ENCODE measurements at places on chromosomes 4 and X.

DNA sequence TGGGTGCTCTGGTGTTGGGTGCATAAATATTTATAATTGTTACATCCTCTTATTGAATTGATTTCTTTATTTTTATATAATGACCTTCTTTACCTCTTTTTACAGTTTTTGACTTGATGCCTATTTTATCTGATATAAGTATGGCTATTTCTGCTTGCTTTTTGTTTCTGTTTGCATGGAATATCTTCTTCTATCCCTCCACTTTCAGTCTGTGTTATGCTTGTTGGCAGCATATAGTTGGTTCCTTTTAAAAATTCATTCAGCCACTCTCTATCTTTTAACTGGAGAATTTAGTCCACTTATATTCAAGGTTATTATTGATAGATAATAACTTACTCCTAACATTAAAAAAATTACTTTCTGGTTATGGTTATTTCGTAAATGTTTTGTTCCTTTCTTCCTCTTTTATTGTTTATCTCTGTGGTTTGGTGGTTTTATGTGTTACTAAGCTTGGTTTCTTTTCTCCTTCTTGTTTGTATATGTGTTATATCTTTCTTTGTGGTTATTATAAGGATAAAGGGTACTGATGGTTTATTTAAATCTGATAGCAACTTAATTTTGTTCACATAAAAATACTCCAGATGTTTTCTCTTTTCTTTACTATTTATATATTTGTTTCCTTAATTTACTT, 69.5 kb downstream of the IL15 start:
- DNase-seq, result no peak

GRCh38 chrX:45801554-45801953, 600.9 kb upstream of the DIPK2B start:
- DNase-seq, result peak; percentile 25

- no peak for DNase-seq
Observed at GRCh38 chr4:26238426-26238777, 82.4 kb upstream of the RBPJ start.

DNA sequence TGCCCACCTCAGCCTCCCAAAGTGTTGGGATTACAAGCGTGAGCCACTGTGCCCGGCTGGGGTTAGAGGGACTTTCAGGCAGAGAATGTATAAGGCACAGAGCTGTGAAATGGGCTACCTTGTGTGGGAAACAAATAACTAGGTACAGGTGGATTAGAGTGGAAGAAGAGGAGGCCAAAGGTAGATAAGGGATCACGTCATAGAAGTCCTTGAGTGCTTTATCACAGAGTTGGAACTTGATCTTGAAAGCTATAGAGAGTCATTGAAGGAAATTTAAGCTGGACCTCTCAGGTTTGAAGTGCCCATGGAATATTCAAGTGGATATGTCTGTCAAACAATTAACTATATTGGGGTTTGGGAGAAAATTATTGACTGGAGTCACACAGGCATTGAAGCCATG, 8.4 kb downstream of the N4BP2 start:
- DNase-seq, result no peak

DNA sequence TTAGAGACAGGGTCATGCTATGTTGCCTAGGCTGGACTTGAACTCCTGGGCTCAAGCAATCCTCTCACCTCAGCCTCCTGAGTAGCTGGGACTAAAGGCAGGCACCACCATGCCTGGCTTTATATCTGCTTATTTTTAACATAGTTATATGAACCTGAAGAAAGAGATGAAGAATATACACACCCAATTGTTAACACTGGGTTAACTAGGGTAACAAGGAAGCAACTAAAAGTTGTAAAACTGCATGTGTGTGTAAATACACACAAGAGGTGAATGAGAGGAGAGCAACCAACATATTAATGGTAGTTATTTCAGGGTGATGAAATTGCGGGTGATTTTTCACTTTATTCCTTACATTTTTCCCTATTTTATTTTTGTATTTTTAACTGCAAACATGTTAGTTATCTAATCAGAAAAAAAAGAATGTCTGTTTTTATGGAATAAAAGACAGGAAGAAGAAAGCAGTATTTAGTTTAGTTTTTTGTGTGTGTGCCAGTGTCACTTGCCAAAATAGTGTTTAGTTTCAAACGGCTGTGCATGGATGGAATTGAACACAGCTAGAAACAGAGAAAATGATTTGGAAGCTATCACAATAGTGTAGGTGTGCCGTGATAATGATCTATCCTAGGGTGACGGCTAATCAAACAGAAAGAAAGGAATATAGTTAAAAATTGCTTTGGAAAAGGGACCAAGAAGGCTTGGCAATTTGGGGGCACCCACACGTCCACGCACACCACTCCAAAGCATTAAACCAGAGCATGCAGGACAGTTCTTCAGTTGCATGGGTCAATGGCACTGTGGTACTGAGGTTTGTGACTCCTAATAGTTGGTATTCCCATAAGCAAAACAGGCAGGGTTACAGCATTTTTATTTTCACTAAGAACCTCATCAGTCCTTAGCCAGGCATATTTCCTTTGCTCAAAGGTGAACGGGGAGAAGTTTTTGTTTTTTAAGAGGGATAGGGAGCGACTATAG, 89.1 kb upstream of the KLHL13 start:
- peak; percentile 44 for DNase-seq

GRCh38 chrX:41043674-41044345, 41.4 kb upstream of the USP9X start:
- DNase-seq, result no peak

GRCh38 chr4:175412746-175413145, 399.3 kb downstream of the GPM6A start:
- no peak for DNase-seq

- DNase-seq, result no peak
Observed at GRCh38 chrX:13752646-13753045, 18.1 kb downstream of the OFD1 start.

- DNase-seq, result no peak
Observed at GRCh38 chr4:53943345-53944085, 120.9 kb downstream of the CHIC2 start.

- DNase-seq, result peak; percentile 51
Observed at GRCh38 chrX:16882169-16882568, 12.0 kb upstream of the RBBP7 start.

DNA sequence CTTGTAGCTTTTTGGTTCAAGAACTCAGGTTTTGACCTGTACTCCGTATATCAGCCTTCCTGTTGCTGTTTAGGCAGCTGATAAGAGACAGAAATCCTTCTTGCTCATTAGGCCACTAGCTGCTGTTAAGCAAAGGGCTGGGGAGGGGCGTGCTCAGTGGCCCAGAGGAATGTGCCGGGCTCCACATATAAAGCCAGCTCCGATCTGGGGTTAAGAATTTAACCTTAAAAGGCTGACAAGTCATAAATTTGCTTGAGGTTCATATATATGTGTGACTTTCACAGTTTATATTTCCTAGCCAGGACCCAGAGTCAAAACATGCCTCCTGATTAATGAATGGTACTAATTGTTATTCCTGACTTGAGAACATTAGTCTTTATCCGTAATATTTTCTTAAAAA, 15.3 kb downstream of the GPC3 start:
- no peak for DNase-seq

DNA sequence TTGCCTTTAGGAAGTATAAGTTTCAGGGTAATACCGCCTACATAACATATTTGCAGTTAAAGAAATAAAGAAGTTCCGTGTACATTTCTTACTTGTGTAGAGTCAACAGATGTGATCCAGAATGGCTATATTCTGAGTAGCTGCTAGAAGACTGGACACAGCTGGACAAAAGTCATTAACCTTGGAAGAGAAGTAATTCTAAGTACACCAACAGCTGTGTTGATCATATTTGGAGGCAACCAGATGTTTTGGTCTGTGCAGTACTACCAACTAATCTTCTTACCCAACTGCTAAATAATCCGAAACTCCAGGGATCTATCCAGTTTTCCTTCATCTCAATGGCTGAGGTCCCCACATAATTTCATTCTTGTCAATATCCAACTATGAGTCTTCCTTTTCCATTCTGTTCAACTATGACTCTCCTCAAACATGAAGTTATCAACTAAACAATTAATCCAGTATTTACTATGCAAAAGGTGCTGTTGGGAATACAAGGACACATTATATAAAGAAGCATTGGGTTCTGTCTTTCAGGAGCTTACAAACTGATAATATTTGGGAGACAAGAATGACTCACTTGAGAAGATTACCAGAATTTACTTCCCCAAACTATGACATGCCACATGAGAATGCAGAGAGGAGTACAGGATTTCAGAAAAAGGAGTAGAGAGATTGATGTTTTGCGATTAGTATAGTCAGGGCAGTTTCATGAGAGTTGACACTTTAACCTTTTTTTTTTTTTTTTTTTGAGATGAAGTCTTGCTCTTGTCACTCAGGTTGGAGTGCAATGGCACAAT, 78.2 kb downstream of the COL4A6 start:
- no peak for DNase-seq

- DNase-seq, result peak; percentile 53
Observed at GRCh38 chrX:129565046-129565650, 25.1 kb downstream of the OCRL start.

DNA sequence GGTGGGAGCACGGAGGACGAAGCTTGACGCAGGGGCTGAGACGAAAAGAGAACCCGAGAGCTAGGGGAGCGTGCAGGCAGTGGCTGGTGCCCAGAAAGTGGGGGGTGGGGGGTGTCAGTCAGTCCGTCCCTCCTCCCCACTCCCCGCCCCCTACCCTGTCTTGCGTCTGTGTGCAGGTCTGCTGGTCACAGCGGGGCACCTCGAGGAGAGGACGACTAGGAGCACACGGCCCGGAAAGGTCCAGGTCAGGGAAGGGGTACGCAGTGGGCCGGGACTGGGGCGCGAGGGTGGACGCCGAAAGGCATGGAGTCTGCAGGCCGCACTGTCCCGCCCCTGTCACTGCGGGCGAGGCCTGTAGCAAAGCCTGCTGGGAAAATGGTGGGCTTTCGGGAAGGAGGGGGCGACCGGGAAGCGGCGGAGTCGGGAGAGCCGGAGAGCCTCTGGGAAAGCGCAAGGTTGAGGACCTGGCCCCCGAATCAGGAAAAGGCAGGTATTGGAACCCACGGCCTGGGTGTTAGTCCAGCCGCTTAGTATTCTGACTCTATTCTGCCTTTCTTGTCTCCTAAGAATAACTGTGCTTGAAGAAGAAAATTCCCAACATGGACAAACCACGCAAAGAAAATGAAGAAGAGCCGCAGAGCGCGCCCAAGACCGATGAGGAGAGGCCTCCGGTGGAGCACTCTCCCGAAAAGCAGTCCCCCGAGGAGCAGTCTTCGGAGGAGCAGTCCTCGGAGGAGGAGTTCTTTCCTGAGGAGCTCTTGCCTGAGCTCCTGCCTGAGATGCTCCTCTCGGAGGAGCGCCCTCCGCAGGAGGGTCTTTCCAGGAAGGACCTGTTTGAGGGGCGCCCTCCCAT, 769 bp downstream of the TCEAL1 start:
- DNase-seq, result peak; percentile 91

DNA sequence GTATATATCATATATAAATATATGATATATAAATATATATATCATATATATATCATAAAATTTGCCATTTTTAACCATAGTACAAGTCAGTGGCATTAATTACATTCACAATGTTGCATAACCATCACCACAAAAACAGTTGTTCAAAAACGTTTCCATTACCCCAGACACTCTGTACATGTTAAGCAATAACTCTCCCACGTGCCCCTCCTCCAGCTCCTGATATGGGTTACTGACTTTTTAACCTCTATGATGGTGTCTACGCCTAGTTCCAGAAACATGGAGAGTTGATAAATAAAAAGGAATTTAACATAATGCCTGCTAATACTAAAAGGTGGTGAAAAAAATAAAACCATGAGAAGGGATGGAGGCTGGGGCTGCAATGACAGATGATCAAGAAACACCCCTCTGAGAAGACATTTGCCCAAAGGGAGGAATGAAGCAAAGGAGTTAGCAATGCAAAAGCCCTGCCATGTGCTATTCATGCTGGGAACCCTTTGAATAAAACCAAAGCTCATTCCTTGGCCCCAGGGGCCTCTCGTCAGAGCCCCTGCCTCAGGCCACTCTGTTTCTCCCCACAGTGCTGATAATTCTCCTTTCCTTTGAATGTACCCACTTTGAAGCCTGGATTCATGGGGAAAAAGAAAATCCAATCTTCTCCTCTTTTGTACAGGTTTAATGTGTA, 144.3 kb downstream of the NWD2 start:
- DNase-seq, result no peak

DNA sequence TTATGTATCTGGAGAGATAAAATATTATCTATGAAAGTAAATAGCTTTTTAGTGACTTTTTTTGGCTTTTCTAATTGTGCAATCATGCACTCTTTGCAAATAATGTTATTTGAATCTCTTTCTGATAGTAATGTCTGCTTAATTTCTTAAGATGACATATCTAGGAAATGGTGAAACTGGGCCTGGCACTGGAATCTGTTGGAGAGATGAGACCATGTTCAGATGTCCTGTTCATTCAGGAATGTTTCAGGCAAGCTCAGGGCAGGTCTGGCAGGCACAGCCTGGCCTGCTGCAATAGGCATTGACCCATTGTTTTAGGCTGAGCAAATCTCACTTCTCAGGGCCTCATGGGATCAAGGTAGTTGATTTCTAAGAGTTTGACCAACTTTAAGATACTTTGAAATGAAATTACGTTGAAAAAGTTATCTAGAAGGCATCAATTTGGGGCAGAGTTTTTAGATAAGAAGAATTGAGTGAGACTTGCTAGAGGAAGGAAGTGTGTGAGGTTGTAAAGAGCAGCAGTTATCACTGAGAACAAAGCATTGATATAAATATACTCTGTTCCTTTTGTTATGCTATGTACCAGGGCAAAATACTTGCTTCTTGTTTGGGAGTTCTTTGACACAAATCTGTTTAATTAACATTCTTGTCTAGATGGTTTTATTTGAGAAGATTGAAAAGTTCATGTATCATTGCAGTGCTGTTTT, 133.0 kb upstream of the LEF1 start:
- DNase-seq, result no peak

- DNase-seq, result peak; percentile 23
Observed at GRCh38 chrX:141662781-141663180, 35.8 kb downstream of the SPANXD start.

GRCh38 chr4:72473434-72473900, 95.6 kb downstream of the ADAMTS3 start:
- no peak for DNase-seq

DNA sequence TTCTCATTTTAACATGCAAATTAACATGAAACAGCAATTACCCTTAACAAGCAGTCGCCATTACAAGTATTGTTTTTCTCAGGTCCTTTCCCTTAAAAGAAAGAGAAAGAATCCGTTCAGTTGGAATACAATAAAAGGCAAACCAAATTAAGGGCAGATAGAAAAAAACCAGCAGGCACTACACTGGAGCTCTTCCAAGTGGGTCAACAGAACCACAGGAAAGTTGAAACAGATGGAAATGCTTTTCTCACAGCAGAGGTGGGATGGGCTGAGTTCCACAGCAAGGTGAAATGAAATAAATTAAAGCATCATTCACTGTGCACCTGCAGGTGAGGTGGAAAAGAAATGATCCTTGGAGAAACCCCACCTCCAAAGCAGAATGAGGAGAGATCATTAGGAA, 102.6 kb downstream of the APBB2 start:
- no peak for DNase-seq

- DNase-seq, result no peak
Observed at GRCh38 chr4:113101669-113102068, 52.2 kb downstream of the ANK2 start.

DNA sequence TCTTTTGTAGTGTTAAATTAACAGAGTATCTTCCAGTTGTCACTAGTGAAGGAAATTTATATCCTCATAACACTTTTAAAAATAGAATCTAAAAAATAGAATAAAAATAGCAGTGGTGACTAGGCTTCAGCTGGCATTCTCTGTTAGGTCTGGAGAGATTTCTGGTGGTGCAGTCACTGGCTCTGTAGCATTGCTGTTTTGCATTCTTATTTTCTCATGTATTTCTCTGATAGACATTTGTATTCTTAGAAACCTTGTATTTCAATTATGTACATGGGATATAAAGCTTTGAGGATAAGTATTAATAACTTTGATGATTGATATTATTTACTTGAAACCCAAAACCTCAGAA, 87.6 kb downstream of the TMEM131L start:
- DNase-seq, result no peak

All from stomach (tissue), 19 donors.